CD4-positive, CD25-positive, alpha-beta regulatory T cell (primary cell): ENCODE measurements at places on chromosomes 4 and X. TPM values are rescaled to one million over a fixed set of nuclear protein-coding genes. Genes with fewer than 3 reads are reported as not detected.

DNA sequence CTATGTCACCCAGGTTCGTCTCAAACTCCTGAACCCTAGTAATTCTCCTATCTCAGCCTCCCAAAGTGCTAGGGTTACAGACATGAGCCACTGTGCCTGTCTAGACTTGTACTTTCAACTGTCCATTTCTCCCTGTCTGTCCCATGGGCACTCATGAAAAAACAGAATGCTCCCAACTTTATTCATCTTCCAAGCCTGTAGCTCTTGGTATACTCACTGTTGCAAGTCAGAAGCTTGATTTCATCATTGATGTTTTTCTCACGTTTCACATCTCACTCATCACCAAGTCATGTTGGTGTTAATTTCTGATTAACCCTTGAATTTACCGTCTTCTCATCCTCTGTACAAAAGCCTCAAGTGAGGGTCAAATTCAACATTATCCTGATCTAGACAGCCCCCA is 7.3 kb upstream of the SRP72 start:
- no peak overlapping the region for H3K27ac ChIP-seq
- DNase-seq, result no peak
- no peak overlapping the region for H3K4me3 ChIP-seq
- no peaks in the 10 kb centered on the region for H3K4me1 ChIP-seq
- H3K36me3 ChIP-seq, result peaks cover 36% of the 10 kb centered on the region

DNA sequence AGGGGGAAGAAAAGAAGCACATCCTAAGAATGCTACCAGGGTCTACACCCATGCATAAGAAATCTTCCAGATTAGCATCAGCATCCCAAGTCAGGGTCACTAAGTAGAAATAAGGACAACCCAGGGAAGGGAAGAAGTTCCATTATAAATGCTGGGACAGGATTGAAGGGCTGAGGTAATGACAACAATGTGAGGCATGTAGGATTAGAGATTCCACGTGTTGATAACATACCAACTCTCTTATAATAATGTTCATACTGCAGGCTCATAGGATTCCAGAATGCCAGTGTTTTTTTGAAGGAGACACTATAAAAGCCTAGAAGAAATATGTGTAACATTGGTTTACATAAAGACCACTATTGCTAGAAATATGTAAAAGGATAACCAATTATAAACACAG is 201.2 kb downstream of the MID1IP1 start:
- H3K27ac ChIP-seq, result no peak overlapping the region
- no peak for DNase-seq
- no peaks in the 10 kb centered on the region for H3K4me1 ChIP-seq
- no peak overlapping the region for H3K4me3 ChIP-seq
- no peaks in the 10 kb centered on the region for H3K27me3 ChIP-seq

DNA sequence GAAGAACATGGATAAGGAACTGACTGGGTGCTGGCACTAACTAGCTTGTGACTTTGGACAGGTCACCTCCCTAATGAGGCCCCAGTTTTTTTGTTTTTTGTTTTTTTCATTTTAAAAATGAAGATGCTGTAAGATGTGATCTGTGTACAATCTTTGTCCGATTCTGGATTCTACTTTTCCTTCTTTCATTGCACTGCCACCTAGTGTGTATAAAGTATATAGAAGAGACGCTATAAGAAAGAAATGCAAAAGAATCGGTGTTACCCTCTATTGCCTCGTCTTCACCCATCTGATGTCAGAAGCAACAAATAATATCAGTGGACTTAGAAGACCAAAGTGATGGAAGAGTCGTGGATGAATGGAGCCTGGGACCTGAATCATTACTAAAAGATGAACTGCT is 58.6 kb upstream of the P2RY10 start:
- no peaks in the 10 kb centered on the region for H3K27me3 ChIP-seq
- H3K36me3 ChIP-seq, result no peaks in the 10 kb centered on the region
- peak; percentile 27 for DNase-seq
- H3K4me3 ChIP-seq, result no peak overlapping the region

GRCh38 chrX:45513042-45513441 is 312.4 kb upstream of the DIPK2B start:
- H3K27ac ChIP-seq, result no peak overlapping the region
- H3K4me1 ChIP-seq, result no peaks in the 10 kb centered on the region
- H3K27me3 ChIP-seq, result no peaks in the 10 kb centered on the region
- DNase-seq, result no peak
- H3K4me3 ChIP-seq, result no peak overlapping the region
- no peaks in the 10 kb centered on the region for H3K36me3 ChIP-seq

Gene CRMP1
- total RNA-seq, result not detected

DNA sequence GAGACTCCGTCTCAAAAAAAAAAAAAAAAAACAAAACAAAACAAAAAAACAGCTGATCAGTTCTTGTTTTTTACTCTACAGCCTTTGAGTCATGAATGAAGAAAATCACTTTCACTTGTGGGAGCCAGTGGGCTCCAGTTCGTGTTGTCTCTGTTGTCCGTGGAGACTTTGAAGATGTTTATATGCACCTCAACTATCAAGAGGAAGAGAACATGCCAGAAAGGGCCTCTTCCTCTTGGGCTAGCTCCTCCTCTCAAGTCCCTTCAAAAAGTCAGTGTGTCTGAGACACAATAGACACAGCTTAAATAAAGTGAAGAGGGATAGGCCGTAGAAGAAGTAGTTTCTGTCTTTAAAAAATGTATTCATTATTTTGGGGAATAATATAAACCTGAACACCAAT is 182.7 kb downstream of the KDR start:
- DNase-seq, result peak; percentile 81
- H3K4me1 ChIP-seq, result peaks cover 11% of the 10 kb centered on the region
- no peaks in the 10 kb centered on the region for H3K27me3 ChIP-seq
- no peak overlapping the region for H3K27ac ChIP-seq
- peak overlapping the region; percentile 5 for H3K4me3 ChIP-seq

Gene DDX3X
- 1,169 TPM for total RNA-seq

GRCh38 chr4:53601251-53601764 is 10.0 kb upstream of the LNX1 start:
- no peaks in the 10 kb centered on the region for H3K4me1 ChIP-seq
- no peak for DNase-seq
- no peak overlapping the region for H3K27ac ChIP-seq
- H3K36me3 ChIP-seq, result no peaks in the 10 kb centered on the region

- no peak overlapping the region for H3K4me3 ChIP-seq
- H3K27me3 ChIP-seq, result no peaks in the 10 kb centered on the region
- no peak for DNase-seq
Observed at GRCh38 chr4:165060938-165061337, 7.3 kb downstream of the TRIM75 start.

Gene HPSE
- total RNA-seq, result 9.1 TPM

DNA sequence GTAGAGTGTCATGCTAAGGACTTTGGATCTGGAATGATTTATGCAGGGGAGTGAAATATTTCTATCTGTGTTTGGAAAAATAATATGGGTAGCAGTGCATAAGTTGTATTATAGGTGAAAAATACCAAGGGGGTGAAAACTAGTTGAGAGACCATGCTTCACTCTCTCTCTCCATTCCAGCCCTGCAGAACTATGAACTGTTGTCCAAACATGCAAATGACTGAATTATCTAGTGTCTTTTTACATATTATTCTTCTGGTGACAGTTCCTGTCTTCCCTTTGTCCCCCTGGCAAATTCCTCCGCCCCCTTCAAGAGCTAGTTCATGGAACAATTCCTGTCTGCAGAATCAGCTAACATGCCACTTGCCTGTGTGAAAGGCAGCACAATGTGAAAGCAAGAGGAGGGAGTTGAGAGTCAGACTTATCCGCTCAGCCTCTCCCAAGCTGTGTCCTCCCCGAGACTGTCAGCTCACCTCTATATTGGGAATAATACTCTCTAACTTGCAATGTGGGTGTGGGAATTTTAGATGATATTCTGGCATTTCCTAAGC is 2.3 kb downstream of the PF4 start:
- DNase-seq, result no peak
- no peaks in the 10 kb centered on the region for H3K27me3 ChIP-seq
- no peaks in the 10 kb centered on the region for H3K4me1 ChIP-seq
- no peak overlapping the region for H3K4me3 ChIP-seq

DNA sequence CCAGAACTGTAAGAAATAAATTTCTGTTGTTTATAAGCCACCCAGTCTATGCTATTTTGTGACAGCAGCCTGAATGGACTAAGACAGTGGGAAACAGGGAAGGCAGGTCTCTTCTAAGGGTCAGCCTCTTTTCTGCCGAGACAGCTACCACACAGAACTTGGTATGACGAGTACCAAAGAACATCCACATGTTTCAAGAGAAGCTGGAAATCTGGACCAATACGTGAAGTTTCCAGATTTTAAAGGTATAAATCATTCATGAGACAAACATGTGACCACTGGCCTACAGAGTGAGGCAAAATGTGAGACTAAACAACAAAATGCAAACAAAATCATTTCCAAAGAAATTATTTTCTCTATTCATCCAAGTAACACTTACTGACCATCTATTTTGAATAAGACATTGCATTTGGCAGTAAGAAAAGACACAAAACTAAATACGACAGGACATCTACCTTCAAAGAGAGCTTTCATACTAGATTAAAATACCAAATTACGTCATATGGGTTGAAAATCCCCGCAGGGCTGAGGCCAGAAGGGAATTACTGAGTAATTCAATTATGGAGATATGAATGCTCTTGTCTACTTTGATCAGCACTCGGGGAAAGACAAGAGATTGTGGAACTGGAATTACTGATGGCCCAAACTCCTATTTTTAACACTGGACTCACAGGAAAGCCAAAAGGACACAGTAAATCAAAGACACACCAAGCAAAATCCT is 7.2 kb downstream of the SCARB2 start:
- H3K4me1 ChIP-seq, result no peaks in the 10 kb centered on the region
- no peaks in the 10 kb centered on the region for H3K36me3 ChIP-seq
- H3K27me3 ChIP-seq, result no peaks in the 10 kb centered on the region
- no peak overlapping the region for H3K4me3 ChIP-seq
- DNase-seq, result no peak

- no peak overlapping the region for H3K4me3 ChIP-seq
- H3K4me1 ChIP-seq, result no peaks in the 10 kb centered on the region
- H3K36me3 ChIP-seq, result no peaks in the 10 kb centered on the region
Observed at GRCh38 chrX:68754406-68754805, 74.4 kb upstream of the EFNB1 start.

Gene RHOH
- total RNA-seq, result 645 TPM

DNA sequence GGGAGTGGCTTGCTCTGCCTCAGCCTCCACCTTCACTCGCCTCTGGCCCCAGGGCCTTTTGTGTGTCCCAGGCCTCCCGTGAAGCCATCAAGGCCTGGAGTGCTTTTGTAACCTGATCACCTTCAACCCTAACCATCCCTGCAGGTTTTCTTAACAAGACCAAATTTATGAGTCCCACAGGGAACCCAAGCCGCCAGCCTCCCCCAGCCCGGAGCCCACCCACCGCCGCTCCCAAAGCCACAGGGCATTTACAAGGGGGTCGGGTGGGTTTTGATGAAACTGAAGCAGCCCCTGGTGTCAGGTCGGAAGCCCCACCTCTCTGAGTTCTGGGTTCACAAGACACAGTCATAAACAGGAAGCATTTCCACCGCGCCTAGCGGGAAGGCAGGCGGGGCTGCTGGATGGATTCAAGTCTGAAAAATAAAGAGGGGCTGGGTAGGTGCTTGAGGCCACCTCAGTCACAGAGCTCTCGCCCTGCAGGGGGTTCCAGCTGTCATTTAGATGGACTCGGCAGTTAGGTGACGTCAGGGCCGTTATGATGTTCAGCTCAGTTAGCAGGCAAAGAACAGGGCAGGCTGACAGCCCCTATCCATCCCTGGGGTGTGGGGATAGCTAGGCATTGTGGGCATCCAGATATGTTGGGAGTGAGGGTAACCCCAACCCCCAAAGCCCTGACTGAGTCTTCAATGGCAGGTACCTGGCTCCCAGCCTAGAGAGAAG is 128.5 kb downstream of the BCOR start:
- H3K4me1 ChIP-seq, result peaks cover 15% of the 10 kb centered on the region
- no peaks in the 10 kb centered on the region for H3K36me3 ChIP-seq
- peak overlapping the region; percentile 26 for H3K4me3 ChIP-seq
- no peaks in the 10 kb centered on the region for H3K27me3 ChIP-seq
- DNase-seq, result no peak

GRCh38 chr4:174281901-174282300 is 1.6 kb downstream of the FBXO8 start:
- no peaks in the 10 kb centered on the region for H3K36me3 ChIP-seq
- peak overlapping the region; percentile 98 for H3K27ac ChIP-seq
- peak overlapping the region; percentile 98 for H3K4me3 ChIP-seq
- DNase-seq, result no peak
- H3K27me3 ChIP-seq, result no peaks in the 10 kb centered on the region

DNA sequence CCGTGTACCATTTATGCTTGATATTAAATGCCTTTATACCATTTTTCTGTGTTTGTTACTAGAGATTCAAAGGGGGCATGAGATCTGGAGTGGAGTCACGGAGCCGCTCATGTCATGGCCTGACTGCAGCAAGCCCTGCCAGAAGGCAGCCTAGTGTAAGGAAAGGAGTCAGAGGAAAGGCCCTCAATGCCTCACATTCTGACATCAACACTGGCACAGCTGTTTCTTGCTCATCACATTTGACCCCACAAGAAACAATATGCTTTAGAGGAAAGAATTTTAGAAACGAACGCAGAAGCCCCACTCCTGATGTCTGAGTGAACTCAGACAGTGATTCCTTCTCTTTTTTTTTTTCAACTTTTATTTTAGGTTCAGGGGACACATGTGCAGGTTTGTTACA is 322.4 kb upstream of the CPEB2 start:
- no peak overlapping the region for H3K27ac ChIP-seq
- no peaks in the 10 kb centered on the region for H3K27me3 ChIP-seq
- H3K4me1 ChIP-seq, result no peaks in the 10 kb centered on the region
- no peak overlapping the region for H3K4me3 ChIP-seq
- H3K36me3 ChIP-seq, result no peaks in the 10 kb centered on the region

DNA sequence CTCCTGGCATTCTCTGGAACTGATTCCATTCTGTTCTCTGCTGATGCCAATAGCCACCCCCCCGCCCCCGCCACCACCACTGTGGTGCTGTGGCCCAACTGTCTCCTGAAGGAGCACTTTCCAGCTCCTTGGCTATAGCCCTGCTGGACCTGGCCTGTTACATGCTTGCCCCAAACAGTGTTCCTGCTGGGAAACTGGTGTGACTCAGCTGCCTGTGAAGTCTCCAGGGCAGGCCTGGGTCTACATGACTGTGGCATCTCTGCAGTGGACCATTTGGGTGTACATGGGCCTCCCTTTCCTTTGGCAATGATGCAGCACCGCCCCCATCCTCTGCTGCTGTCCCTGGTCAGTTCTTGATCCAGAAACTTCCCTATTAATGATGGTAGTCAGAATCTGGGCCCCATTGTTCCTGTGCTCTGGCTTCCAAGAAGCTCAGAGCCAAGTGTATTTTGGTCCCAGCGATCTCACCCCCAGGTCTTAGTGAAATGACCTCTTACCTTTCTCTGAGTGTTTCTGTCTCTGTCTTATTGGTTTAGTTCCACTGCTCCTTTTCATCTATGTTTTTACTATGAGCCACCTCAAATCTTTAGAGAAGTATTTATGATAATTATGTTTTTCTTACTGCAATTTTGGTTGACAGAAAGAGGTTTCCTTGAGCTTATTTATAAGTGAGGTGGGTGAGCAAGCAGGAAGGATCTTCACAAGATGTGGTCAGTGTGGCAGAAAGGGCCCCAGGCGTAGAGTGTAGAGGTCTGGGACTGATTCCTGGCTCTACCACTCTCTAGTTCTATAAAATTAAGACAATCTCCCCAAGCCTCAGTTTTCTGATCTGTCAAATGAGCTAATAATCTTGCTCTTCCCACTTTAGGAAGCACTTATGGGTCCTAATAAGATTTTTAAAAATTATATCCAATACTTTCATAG is 210.7 kb upstream of the EOLA2 start:
- no peaks in the 10 kb centered on the region for H3K4me1 ChIP-seq
- no peak overlapping the region for H3K4me3 ChIP-seq
- no peaks in the 10 kb centered on the region for H3K36me3 ChIP-seq
- no peaks in the 10 kb centered on the region for H3K27me3 ChIP-seq

Gene EPHA5
- not detected for total RNA-seq

- no peaks in the 10 kb centered on the region for H3K4me1 ChIP-seq
- no peak overlapping the region for H3K27ac ChIP-seq
- no peak for DNase-seq
- peaks cover 7% of the 10 kb centered on the region for H3K27me3 ChIP-seq
Observed at GRCh38 chr4:83618431-83618830, 82.5 kb downstream of the GPAT3 start.

Gene RBMXL3
- not detected for total RNA-seq
